ENCODE measurements at places on chromosomes 2 and 18. TPM values are rescaled to one million over a fixed set of nuclear protein-coding genes. Genes with fewer than 3 reads are reported as not detected.
A peak's percentile ranks its signal among the peaks of the same experiment; 100 is the strongest.

Gene FAP
- total RNA-seq = not detected

Gene PPM1B
- 93.0 TPM for total RNA-seq

Gene MAP3K19
- not detected for total RNA-seq

Gene COLEC11
- not detected for total RNA-seq

Gene TDRD15
- not detected for total RNA-seq

Gene VPS4B
- 76.2 TPM for total RNA-seq

Gene DSG1
- total RNA-seq = not detected

Gene AKAIN1
- not detected for total RNA-seq

Gene BARD1
- 3.4 TPM for total RNA-seq

Gene GULP1
- not detected for total RNA-seq

Gene FAHD2A
- 25.5 TPM for total RNA-seq

DNA sequence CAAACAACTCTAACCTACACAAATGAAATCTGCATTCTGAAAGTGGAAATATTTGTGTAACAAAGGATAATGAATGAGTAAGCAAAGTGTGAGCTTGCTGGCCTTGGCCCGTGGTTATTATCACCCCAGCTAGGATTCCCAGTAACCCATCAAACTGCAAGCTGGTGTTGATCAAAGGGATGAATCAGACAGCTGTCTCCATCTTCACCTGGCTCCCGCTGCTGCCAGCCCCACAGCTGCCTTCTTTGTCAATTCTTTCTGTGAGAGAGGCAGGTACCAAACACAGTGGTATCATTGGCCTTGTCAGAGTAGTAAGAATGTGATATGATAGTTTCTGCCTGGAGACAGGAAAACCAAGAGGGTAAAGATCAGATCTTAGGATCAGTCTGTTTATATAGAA is 25.2 kb upstream of the RGPD4 start:
- DNase-seq = no peak

DNA sequence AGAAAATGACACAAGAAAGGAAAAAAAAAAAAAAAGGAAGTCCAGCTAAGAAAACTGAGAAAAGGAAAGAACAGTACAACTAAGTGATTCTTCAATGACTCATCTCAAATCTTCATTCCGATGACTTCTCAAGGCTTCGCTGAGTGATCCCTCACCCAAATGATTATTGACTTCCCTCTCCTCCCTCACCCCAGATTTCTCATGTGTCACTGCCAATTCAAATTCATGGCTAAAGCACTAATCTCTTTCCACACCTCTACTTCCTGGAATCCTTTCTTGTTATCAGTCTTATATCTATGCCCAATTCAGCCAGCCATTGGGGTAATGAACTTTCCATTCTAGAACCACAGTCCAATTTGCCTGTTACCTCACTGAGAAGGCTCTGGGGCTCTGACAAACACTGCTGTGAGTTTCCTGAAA is 7.2 kb upstream of the ABCB11 start:
- no peak for DNase-seq

DNA sequence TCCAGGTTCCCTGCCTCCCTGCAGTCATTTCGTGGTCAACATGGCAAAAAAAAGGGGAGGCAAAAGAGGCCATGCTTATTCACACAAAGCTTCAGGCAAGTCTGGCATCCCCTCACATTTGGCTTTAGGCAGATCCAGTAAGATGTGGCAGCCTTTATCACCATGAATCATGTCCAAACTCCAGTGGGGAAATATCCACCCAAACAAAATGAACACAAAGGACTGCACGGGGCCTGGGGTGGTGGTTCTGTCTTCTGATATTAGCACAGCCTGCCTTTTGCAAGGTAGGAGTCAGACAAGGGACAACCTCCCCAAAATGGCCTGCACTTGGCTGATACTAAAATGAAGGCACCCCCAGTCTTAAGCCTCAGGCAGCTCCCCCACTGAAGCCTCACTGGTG is 129.9 kb downstream of the ZBTB7C start:
- no peak for DNase-seq

DNA sequence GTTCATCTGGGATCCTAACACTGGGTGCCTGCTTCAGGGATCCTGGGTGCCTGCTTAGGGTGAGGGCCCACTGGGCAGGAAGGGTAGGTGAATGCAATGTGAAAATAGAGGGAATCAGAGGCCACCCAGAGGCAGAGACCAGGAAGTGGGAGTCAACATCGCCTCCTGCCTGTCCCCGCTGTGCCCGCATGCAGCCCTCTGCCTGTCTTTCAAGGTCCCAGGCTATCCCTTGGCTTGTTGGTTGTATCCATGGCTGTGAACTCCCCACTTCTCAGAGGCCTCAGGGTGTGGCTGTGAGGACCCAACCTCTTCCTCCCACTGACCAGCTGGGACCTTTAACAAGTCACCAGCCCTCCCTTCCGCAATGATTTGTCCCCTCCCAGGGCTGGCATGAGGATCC is 26.5 kb downstream of the PSD4 start:
- no peak for DNase-seq

DNA sequence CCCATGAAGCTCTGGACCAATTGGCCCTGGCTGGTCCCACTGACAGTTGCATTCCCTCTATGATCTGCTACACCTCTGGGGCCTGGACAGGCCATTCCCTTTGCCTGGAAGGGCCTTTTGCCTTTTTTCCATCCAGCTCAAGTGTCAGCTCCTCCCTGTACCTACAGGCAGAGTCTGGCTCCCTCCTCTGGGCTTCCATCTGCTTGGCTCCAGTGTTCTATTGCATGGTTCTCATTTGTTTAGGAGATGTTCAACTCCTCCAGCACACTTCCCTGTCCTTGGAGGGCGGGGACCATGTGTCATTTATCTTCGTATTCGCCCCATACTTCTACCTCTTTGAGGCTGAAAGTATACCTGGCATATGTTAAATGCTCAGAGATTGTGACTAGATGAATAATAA is 61.1 kb downstream of the PRKCE start:
- DNase-seq = no peak

DNA sequence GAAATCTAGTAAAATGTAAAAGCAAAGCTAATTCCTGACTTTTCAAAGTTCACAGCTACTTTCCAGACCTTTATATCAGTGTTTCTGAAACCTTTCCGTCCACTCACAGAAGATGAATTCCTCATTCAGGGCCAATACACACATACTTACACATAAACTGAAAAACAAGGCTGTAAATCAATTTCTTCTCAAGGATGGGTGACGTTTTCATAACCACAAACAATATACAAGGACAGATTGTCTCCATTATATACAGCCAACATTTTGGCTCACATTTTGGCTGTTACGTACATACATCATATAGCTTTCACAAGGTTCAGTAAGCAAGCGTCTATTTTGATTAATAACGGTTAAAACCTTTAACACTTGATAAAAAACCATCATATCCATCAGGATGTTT is 1.4 kb downstream of the RPRD1A start:
- no peak for DNase-seq

DNA sequence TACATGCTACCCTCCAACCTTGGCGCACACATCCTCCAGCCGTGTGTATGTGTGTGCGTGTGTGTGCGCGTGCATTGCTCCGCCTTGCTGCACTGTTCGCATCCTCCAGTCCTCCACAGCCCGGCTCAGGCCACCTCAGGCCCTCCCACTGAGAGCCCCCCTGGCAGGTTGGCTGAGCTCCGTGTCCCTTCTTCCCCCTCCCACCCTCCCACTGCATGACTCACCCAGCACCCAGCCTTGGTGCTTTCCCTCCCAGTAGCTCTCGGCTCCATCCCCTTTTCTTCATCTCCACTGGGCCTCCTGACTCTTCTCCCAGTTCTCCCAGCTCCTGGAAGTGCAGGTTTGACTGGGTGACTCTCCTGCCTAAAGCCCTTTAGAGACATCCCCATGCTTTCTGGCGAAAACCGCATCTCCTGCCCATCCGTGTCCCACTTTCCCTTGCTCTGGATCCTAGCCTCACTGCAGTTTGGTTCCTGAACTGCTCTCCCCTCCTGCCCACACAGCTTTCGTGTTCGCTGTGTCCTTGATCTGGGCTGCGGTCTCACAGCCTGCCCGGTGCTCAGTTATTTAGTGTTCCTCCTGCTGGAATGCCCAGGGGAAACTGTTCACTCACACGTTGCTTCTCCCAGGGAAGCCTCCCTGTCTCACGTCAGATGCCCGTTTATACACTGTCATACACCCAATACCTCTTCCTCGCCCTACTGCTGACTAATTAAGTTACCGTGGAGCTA is 4.9 kb downstream of the TMEM177 start:
- DNase-seq = no peak

DNA sequence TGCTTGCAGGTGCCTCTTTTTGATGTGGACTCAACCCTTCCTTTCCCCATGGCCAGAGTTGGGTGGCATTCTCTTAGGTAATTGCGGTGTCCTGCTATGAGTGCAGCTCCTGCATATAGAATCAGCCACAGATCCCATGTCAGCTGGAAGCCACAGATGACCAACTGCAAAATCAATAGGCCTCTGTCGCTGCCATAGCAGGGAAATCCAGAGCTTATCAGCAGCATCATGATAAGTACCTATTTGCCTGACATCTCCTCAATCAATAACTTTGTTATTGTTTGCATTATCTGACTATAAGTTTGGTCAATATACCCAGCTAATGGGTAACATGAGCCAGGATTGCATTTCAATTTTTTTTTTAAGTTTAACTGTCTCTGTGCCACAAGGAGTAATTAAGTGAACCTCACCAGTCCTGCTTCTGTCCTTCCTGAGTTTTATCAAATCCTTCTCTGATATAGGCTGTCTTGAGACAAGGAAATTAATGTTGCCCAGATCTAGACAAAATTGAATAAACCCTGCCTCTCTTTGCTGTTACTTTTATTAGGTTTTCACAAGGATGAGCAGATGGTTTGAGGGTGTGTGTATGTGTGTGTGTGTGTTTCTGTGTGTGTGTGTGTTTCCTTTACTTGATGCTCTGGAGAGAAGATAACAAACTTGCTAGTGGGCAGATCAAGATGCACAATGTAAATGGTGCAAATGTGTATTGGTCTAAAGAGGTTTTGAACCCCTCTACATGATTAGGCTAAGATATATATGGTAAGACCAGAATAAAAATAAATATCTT is 59.6 kb upstream of the CREB1 start:
- DNase-seq = no peak

- no peak for DNase-seq
These were observed 34.7 kb upstream of the LPIN1 start for GRCh38 chr2:11711751-11712150.

DNA sequence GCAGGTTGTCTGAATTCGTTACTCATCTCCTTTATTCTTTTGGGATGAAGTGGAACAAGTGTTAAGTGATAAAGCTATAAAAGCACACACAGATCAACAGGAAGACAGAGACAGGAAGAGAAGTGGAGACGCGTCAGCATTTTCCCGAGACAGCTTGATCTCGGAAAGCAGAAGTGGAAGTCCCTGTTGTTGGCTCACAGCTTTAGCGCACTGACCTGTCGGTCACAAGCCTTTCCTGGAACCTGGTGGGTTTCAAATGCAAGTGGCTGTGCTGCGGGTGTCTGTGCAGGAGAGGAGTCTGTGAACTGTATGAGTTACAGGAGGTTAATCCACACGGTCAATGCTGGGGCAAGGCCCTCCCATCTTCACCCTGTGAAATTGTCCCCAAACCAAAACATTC is 116.6 kb upstream of the PELI1 start:
- DNase-seq = peak; percentile 42

- DNase-seq = no peak
These were observed 79.4 kb upstream of the SRD5A2 start for GRCh38 chr2:31660165-31660564.

DNA sequence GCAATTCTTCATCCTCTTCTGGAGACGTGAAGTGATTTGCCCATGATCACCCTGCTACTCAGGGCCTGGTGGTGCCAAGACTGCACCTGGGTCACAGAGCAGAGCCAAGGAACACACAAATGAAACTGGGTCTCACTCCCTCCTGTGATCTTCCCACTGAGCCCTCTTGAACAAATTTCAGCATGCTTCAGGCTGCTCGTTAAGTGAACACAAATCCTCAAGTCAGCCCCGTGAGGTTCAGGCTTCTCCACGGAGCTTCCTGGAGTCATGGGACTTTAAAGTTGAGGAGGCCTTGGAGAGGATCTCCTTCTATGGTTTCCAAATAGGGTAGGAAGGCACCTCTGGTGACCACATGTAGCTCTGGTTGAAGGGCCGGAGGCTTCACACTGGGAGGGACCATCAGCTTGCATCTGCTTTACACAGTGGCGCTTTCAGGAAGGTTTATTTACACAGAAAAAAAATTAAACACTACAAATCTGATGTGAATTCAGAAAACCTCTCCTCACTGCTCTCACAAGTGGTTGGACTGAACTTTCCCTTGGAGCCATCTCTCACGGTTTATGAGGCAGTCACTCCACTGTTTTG is 255.4 kb downstream of the LOXHD1 start:
- DNase-seq = no peak

DNA sequence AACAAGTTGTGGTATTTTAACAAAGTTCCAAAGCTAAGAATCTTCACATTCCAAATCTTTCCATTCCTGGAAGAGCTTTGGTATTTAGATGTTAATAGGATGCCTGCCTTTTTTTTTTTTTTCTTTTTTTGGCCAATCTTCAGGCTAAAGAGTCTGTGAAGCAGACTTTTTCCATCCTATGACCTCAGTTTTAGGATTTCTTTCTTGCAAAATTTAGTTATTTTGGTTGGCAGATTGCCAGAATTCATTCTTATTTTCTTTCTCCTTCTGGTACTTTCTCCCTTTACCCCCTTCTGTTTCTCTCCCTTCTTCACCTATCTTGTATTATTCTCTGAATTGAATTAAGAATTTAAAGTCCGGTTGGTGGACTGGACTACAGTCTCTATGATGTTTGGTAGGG is 217.8 kb upstream of the REV1 start:
- DNase-seq = no peak

GRCh38 chr2:241639385-241639784 is 1.9 kb downstream of the ATG4B start:
- DNase-seq = no peak

DNA sequence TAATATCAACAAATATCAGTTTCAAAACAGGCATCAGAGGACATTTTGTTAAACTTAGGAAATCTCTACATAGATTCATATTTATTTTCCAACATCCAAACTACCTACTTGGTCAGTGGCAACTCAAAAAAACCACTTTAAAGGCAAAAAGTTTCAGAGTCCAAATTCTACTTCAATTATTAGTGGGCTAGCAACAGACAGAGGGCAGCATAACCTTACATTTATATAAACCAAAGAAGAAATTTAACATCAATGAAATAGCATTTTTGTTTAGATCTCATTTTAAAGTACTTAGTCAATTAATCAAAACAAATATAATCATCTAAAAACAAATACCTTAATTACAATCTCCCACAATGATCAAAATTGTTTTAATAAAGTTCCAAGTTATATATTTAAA is 33.3 kb downstream of the RTTN start:
- DNase-seq = no peak

DNA sequence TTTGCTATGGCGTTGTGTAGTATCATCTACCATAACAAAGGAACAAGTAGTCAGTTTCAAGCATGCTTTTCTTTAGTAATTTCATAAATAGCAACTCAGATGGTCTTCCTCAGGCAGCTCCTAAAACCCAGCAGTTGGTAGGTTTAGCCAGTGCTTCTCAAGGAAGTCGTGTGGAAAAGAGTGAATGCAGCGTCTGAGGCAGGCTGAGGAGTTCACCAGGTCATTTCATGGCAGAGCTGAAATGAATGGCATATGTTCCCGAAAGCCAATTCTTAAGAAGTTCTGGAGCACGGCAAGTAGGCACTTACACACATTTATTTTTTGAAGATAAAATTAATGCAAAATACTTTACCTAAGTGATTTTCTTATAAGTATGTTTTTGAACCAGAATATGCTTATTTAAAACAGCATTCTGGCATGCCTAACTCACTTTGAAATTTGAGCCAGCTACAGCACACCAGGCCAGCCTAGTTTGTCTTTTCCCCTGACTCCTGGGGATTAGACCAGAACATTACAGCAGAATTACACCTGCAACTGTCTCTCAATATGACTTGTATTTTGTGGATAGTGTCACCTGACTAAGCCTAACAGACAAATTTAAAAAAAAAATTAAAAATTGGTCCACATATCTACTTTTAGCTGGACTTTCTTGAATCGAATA is 62.2 kb downstream of the OSBPL6 start:
- no peak for DNase-seq

Measured in CD8-positive, alpha-beta T cell (primary cell).